ENCODE measurements at places on chromosomes 3 and 15. TPM values are rescaled to one million over a fixed set of nuclear protein-coding genes. Genes with fewer than 3 reads are reported as not detected.

Gene RTP1
- total RNA-seq, result 0.40 TPM

GRCh38 chr3:5022966-5023776, 43.9 kb downstream of the BHLHE40 start:
- DNase-seq, result no peak

Gene RTP4
- 1.1 TPM for total RNA-seq

Gene GABRA5
- 30.6 TPM for total RNA-seq

DNA sequence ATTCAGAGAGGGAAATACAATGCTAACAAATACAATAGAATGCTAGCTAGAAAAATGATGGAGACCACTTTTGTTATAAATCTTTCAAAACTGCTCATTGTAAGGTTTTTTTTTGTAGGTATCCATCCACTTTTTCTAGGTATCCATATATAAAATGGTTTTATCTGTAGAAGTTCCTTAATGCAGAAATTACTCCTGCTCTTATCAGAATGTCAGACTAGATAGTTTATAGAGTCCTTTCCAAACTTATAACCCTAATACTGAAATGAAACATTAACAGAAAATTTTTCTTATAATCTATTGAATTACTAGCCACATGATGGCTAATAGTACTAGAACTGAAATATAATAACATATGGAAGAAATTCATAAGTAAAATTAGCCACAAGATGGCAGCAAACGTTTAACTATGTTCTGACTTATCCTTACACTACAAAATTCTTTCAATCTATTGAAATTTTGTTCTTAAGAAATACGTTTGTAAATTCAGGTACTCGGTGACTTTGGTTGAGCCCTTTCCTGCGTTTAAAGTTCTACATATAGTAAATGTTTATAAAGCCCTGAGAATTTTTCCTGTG, 58.5 kb downstream of the ECT2 start:
- DNase-seq, result peak; percentile 17

Gene CHCHD4
- 15.0 TPM for total RNA-seq

Gene TF
- 333 TPM for total RNA-seq

DNA sequence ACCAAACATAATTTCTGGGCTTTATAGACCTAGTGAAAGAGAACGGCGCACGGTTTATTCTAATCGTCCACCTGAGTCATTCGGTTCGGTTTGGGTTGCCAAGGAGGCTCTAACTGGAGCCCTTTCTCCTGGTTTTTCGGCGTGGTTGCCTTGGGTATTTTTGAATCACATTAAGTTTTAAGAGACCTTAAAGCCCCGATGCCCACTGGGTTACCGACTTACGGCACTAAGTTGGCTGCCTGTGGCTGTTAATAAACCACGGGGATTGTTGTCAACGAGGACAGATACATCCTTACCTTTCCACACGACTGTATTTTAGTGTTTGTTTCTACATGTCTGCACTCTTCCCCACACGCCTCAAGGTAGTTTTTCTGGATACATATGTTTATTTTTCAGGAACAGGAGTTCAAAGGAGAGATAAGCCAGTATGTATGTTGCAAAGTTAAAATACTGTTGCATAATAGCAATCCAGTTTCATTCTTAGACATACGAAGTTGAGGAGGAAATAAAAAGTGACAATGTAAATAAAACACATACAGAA, 1.2 kb upstream of the ANP32A start:
- no peak for DNase-seq

- peak; percentile 82 for DNase-seq
These were observed 44.7 kb downstream of the GTPBP8 start for GRCh38 chr3:113035387-113035982.

DNA sequence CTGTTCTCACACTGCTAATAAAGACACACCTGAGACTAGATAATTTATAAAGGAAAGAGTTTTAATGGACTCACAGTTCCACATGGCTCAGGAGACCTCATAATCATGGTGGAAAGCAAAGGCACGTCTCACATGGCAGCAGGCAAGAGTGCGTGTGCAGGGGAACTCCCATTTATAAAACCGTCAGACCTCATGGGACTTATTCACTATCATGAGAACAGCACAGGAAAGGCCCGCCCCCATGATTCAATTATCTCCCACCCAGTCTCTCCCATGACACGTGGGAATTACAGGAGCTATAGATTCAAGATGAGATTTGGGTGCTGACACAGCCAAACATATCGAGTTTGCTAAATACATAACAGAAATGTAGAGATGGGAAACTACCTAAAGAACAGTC, 39.5 kb upstream of the DGKG start:
- DNase-seq, result no peak

Gene SLC28A1
- 0.22 TPM for total RNA-seq

GRCh38 chr3:44993471-44994205, 17.6 kb downstream of the EXOSC7 start:
- DNase-seq, result peak; percentile 35

Gene TMEM207
- total RNA-seq, result not detected

- no peak for DNase-seq
These were observed 10.2 kb downstream of the CPN2 start for GRCh38 chr3:194340757-194341400.

GRCh38 chr3:196339493-196340254, 1.5 kb upstream of the TM4SF19 start:
- DNase-seq, result no peak

GRCh38 chr3:21543380-21544075, 207.5 kb downstream of the ZNF385D start:
- DNase-seq, result no peak

DNA sequence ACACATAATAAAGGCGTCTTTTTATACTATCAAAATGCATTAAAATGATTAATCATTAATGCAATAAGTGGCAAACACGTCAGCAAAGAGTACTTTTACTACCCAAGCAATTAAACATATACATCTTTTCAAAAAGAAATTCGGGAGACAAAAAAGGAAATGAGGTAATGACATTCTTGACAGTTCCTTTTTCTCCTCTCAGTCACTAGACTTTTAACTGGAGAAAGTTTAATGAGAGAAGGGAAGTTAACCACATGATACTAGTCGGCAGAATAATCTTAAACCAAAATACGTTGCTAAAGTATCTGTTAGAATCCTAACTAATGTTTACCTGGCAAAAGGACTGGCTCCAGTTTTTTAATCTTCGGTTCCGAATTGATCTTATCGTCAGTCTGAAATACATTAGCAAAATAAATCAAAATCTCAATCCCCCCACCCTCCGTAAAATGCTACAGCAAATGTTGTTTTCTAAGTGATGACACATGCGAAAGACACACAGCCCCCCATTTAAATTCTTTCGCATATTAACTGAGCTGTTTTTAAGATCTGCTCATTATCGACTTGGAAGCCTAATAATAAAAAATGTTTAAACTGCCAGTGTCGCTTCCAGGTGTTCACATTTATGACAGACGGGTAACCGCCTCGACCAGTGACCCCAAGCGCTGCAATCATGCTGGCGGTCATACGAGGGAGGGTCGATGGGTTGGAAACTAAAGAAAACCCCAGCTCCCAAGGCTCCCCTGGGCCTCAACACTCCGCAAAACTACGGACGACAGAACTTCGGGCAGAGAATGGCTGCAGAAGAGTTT, 778 bp downstream of the MTMR10 start:
- DNase-seq, result no peak

GRCh38 chr3:145224886-145225285, 936.1 kb downstream of the PLOD2 start:
- DNase-seq, result no peak

- no peak for DNase-seq
These were observed 226.2 kb downstream of the PDCD6IP start for GRCh38 chr3:34024447-34025240.

Gene TIMMDC1
- 89.7 TPM for total RNA-seq

- DNase-seq, result no peak
These were observed 3.9 kb downstream of the SCN5A start for GRCh38 chr3:38645601-38646000.

Gene ANKUB1
- total RNA-seq, result 3.3 TPM

GRCh38 chr3:176824811-176825210, 372.5 kb downstream of the TBL1XR1 start:
- peak; percentile 23 for DNase-seq

Gene CHDH
- total RNA-seq, result 3.2 TPM

DNA sequence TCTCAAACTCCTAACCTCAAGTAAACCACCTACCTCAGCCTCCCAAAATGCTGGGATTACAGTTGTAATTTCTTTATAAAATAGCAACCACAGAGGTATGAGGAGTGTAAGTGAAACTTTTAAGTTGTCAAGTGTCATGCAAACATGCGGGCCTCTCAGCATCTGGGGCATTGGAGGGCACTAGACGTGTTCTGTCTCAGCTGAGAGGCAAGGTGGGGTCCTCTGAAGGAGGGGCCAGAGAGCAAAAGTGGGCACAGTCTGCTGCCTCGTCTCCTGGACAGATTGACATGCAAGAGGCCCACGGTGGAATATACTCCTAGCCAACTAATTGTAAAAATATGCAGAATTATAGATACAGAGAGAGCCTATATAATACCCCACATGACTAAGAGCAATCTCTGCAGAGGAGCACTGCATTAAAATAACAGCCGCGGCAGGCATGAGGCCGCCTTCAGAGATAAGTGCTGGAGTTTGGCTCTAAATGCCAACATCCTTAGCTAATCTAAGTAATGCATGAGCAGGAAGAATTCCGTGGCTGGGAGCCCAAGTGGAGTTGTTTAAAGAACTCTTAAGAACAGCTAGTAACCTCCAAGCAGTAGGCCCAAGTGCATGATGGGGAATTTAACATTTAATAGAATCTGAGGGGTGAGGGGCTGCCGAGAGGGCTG, 87.8 kb upstream of the RNU6-1 start:
- DNase-seq, result no peak

GRCh38 chr3:37610529-37610928, 251.2 kb upstream of the CTDSPL start:
- no peak for DNase-seq

DNA sequence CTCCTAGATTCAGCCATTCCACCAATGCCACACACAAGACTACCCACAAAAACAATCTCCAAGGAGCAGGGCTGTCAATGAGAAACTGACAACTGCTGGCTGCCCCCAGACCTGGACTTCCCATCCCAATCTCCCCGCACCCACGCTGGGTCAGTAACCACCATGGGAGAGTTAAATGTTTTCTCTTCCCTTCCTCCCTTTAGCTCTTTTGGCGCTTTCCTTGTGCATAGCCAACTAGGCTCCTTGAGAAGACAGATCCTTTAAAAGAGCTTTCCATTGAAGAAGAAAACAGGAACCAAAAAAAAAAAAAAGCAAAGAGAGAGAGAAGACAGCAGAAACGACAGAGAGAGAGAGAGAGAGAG, 8.3 kb downstream of the BCL6 start:
- DNase-seq, result no peak

DNA sequence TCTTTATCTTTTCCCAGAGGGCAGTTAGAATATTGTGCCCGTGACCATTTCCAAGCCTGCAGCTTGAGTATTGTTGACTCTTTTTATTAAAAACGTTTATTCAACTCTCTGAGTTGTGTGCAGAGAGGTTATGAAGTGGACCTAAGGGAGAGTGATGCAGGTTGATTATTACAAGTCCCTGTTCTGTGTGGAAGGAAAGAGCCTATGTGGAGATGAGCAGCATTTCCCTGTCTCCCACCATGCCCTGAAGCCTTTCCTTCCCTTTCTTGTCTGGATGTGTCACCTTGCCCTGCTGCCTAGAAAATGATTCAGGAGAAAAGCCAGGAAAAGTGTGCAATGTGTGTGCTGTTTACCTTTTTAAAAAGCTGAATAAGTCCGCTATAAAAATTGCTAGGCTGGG, 19.4 kb downstream of the ZPLD1 start:
- no peak for DNase-seq

DNA sequence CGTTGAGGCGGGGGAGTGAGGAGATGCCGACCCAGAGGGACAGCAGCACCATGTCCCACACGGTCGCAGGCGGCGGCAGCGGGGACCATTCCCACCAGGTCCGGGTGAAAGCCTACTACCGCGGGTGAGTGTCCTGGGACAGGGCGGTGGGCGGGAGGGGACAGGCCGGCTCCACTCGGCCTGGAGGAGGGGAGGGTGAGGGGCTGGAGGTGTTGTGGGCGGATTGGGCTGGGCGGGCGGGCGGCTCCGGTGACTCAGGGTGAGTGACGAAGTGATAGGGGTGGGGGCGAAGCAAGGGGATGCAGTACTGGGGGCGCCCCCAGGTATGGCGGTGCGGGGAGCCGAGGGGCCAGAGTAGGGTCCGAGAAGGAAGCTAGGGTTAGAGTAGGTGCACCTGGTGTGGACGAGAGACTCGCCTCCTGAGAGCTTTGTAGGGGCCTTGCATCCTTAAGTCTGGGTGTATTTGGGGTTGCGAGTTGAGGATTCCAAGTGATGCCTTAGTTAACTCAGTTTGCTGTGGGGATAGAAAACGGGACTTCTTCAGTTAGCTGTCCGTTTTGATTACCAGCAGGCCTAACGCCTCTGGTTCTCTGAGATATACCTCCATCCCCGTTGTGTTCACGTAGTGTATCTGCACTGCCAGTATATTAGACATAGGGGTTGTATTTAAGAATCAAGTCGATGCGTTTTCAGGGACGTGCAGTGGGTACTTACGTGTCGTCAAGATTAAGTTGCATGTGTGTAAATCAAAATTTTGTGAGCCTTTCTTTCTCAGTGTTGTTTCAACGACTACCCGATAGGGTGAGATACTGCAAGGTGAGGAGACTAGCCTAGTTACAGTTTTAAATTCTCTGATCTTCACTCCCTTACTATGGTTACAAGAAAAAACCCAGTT, 670 bp downstream of the PRKCI start:
- peak; percentile 13 for DNase-seq

DNA sequence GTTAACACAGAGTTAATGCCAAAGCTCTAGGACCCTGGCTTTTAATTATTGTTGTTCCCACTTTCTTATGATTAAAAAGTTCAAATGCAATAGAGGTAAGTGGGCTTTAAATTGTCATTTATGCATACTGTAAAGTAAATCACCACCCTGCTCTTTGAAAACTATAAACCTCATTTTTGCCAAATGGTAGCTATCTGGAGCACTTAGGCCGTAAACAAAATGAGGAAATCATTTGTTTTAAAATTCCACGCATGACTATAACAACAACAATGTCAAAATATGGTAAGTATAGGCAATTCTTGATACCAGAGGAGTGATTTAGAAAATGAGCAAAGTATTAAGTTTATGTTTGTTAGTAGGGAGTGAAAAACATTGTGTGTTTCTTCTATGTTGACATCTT, 1.8 kb downstream of the UNC13C start:
- no peak for DNase-seq

DNA sequence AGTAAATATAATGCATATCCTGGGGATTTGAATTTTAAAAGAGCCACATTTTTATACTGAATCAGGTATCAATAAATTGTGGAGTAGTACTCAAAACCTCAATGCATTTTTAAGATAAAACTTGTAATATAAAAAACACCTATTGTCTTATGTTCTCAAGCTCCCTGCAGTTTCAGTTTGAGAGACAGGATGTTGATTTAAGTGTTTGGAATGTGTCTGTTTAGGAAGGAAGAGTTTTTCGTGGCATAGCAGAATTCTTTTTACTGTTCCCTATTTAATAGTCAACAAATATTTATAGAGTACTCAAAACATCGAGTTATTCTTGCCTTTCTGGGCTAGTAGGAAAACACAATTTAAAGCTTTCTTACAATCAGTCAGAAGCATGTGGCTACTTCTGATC, 146.1 kb upstream of the BCHE start:
- DNase-seq, result no peak

DNA sequence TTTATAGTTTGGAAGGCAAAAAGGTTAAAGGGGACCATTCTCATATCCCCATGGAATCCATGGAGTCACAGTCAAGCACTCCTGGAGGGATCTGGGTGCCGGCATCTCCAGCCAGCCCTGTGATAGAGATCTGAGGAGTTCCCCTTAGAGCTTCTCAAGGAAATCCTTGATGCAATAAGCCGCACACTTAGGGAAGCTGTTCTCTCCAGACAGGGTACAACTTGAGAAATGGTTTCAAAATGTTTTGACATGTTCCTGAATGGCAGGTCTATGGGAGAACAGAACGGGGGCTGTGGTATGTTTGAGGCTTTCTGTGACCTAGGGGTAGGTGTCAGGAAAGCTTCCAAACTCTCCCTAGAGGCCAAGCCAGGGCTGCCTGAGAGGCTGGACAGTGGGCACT, 292.9 kb downstream of the TLE3 start:
- DNase-seq, result no peak
